ENCODE measurements at places on chromosomes 4 and X.

GRCh38 chr4:108620933-108621905, 843 bp downstream of the RPL34 start:
- peak; percentile 16 for DNase-seq

GRCh38 chr4:84091266-84091665, 407.8 kb downstream of the NKX6-1 start:
- no peak for DNase-seq

DNA sequence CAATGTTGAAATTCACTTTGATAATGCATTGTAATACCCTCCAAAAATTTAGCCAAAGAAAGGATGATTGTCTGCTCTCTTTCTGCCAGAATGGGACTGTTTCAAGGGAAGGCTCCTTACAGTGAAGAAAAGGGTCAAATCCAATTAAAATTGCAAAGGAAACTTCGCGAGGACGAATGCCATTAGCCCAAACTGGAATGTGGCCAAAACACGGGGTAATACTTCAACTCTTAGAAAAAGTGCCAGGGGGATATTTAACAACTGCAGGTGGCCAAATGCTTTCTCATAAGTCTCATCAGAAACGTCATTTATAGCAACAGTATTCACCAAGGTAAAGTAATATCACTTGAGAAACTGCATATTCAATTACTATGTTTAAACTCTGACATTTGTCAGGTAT, 29.0 kb downstream of the NKX3-2 start:
- DNase-seq, result no peak

- peak; percentile 67 for DNase-seq
Measured at GRCh38 chr4:985123-985830, 1.6 kb upstream of the IDUA start.

GRCh38 chr4:43864616-43865146, 583.9 kb downstream of the KCTD8 start:
- DNase-seq, result no peak

DNA sequence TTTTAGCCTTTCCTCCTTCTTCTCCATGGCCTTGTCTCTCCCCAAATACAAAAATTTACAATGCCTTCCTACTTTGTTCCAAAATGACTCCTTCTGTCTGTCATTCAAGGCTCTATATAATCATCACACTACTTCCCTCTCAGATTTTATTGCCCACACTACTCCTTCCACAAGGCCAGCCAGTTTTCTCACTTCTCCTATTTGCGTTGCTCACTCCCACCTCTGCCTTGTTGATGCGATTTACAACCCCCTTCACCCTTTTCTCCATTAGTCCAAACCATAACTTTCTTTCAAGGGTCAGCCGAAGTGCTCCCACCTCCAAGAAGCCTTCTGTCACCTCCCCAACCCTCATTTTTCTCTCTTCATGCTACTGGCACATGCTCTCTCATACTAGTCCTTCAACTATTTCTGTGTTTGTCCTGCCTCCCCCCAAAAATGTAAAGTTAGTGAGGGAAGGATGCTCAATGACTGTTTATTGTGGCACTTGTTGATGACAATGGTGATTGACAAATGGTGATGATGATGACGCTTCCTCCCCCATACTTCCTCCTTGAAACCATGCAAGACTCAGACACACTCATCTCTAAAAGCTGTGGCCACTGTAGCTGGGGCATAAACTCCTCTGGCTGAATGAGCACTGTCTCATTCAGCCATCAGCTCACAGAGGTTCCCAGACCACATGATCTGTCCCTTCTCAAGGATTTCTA, 2.7 kb upstream of the XKRX start:
- no peak for DNase-seq

- DNase-seq, result no peak
Measured at GRCh38 chrX:124573468-124573867, 227.1 kb downstream of the SH2D1A start.

DNA sequence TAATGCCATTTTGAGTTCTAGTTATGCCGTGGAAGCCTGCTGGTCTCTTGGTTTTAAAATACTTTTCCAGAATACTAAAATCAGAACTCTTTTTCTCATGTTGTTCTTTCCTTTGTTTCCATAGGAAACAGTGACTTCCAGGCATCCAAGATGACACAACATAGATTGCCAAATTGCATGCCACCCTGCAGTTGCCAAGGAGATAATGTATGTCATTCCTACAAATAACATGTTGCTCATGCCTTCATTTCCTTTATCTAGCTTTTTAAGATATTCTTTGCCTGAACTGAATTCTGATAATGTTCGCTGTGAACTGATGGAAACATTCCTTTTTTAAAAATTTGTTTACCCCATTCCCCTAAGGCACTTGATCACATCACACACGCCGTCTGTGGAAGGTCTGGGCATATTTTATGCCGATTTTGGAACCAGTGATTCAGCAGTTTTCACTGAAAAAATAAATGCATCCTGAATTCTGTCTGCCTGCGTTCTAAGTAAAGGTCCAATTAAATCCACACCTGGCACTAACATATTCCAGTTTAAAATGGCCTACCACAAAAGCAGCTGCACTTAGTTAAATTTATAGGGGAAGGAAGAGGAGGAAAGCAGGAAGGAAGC, 38.0 kb upstream of the COX7B2 start:
- no peak for DNase-seq

DNA sequence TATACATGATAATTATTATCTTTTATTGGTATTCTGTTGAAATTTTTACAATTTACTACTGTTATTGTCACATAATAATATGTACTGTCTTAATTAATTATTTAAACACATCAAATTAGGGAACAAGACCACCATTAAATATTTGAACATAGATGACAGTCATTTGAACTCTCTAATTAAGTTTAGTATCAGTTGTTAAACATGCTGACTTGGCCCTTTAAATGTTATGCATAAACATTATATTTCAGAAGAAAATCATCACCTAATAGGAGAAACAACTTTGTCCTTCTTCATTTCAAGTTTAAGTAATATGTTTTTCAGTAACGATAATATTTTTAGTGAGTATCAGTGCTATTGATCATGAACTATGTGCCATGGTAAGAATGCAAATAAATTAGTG, 623.5 kb upstream of the GNPDA2 start:
- DNase-seq, result no peak

GRCh38 chr4:43781125-43781524, 667.5 kb downstream of the KCTD8 start:
- DNase-seq, result no peak

- DNase-seq, result no peak
Measured at GRCh38 chr4:146245850-146246249, 31.5 kb downstream of the REELD1 start.

- DNase-seq, result no peak
Measured at GRCh38 chrX:56798866-56799758, 70.1 kb downstream of the NBDY start.

GRCh38 chrX:53435997-53436396, 1.8 kb upstream of the HSD17B10 start:
- DNase-seq, result peak; percentile 50

GRCh38 chr4:36280555-36280954, 861 bp upstream of the DTHD1 start:
- DNase-seq, result no peak

GRCh38 chrX:132631579-132632232, 142.9 kb upstream of the MBNL3 start:
- DNase-seq, result no peak

DNA sequence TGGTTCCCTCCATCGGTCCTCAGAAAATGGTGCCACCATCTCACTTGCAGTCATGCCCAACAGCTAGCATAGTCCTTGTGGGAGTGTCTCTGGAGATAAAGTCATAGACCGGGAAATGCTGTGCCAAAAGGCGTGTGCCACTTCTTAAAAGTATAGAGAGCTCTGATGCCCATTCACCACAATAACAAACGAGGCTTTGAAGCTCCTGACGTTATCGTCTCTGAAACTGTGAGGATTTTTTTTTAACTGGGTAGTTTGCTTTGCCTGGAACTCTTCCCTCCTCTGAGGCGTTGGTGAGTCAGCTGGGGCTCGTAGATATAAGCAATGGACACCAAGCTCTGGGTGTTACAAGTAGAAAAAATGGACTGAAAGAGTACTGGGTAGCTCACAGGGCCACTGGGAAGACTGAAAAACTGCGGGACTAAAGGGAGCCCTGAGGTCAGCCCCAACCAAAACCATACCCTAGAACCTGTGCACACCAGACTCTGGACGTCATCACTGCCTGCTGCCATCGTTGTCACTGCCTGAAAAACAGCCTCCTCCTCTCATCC, 89.4 kb upstream of the TRIM2 start:
- peak; percentile 43 for DNase-seq

DNA sequence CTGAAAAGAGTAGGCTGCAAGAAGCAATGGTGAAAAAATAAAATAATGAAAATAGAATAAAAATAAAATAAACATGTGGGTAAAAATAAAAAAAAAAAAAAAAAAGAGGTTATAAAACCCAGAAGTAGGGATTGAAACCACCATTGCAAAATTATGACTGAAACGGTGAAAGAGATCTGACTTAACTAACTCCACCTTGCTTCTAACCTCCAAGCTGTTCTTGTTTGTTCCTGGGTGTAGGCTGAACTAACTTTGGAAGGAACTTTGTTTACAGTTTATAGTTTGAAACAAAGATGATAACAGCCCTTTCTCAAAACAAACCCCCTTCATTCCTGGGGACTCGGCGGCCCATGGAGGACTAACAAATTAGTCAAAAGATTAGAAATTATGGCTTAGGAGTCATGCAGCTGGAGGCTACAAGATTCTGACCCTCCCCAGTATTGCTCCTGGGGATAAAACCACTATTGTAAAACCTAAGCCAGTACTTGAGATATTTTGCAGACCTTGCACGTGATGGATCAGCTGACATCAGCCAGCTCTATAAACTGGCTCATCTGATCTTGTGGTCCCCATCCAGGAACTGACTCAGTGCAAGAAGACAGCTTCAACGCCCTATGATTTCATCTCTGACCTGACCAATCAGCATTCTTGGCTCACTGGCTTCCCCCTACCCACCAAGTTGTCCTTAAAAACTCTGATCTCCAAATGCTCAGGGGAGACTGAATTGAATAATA, 30.4 kb downstream of the DDX60L start:
- DNase-seq, result peak; percentile 2

- DNase-seq, result no peak
Measured at GRCh38 chr4:181008164-181008563, 1235.0 kb upstream of the TENM3 start.

GRCh38 chrX:95974890-95975289, 709.8 kb upstream of the DIAPH2 start:
- no peak for DNase-seq

- no peak for DNase-seq
Measured at GRCh38 chr4:133081246-133081645, 67.8 kb upstream of the PCDH10 start.

- no peak for DNase-seq
Measured at GRCh38 chr4:74297539-74297938, 10.7 kb upstream of the EPGN start.
